ENCODE measurements at places on chromosomes 7 and 10. TPM values are rescaled to one million over a fixed set of nuclear protein-coding genes. Genes with fewer than 3 reads are reported as not detected.
A peak's percentile ranks its signal among the peaks of the same experiment; 100 is the strongest.

- no peak for DNase-seq
Measured at GRCh38 chr7:37719077-37719476, 35.5 kb downstream of the GPR141 start.

DNA sequence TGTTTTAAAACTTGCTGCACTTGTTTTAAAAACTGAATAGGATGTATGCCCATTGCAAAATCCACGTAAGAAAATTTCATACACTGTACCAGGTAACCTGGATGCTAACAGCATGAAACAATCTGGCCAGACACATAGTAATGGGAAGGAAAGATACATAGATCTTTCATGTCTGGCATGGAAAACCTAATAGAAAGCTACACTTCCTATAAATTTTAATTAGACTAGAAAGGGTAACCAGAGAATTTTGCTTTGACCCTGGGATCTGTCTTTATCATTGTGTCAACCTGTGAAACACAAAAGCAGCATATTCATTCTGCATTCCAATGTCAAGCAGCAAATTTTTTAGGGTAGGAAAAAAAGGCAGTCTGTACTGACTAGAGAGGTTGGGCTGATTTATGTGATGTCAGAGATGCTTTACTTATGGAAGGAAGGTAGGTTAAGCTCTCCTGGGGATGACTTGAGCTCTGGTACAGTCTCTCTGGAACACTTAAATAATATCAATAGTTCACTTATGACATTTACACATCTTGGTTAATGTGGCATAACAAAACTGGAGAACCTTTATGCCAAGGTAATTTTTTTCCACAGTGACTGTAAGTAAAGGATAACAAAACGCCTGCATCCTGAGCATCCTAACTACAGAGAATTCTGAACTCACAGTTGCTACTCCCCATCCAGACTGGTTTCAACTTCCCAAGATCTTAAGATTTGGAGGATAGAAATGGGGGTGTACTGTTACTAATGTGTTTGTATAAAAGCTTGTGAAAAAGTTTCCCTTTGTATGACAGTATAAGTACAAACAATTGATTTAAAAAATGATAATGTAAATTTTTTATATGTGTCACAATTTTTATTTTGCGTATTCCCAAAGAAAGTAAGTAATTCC, 44.7 kb downstream of the DOCK4 start:
- DNase-seq, result no peak

- DNase-seq, result no peak
Measured at GRCh38 chr7:112869111-112869774, 79.0 kb upstream of the TMEM168 start.

- DNase-seq, result peak; percentile 18
Measured at GRCh38 chr10:47241256-47241655, 58.7 kb upstream of the GDF10 start.

DNA sequence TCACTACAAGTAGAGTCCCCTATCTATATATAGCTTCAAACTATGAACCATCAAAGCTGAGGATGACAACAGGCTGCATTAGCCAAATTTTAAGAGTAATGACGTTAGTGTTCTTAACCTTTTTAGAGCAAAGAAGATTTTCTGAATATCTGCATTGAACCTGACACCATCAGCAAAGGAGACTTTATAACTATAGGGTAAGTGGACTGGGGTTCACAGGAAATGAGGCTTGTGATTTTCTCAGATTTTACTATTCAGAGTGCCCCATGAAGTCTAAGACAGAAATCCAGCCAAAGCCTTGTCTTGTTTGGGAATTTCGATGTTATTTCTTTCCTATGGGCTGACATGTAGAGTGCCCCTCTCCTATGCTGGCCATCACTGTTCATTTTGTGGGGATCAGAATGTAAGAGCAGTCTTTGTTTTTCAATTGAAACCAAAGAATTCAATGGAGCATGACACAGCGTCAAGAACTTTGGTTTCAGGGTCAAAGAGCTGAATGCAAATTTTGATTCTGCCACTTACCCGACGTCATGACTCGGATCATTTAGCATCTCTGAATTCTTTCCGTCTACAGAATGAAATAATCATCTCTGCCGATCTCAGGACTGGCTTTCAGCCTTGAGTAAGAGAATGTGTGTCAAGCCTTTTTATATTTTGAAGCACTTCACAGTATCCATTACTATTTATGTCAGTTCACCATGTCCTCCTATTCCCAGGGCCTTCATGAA, 52.7 kb downstream of the DENND11 start:
- DNase-seq, result no peak

- DNase-seq, result no peak
Measured at GRCh38 chr7:12519682-12520009, 50.9 kb upstream of the SCIN start.

DNA sequence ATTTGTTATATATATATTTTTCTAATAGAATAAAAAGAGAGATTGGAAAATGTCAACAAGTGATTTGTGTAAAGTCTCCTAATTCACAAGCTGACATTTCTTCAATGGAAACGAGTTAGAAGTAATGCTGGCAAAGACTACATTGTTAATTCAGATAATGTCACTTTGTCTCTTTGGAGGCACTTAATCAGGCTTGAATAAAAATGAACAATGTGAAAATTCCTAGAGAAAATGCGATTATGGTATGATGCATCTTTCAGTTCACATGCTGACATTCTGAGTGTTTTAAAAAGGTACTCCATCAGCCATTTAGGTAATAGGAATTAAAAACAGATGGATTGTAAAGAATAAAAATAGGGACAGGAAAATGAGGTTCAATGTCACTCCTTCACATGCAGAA, 100.1 kb downstream of the SLC13A1 start:
- DNase-seq, result no peak

GRCh38 chr7:326809-327232, 36.9 kb downstream of the FOXL3 start:
- DNase-seq, result no peak

DNA sequence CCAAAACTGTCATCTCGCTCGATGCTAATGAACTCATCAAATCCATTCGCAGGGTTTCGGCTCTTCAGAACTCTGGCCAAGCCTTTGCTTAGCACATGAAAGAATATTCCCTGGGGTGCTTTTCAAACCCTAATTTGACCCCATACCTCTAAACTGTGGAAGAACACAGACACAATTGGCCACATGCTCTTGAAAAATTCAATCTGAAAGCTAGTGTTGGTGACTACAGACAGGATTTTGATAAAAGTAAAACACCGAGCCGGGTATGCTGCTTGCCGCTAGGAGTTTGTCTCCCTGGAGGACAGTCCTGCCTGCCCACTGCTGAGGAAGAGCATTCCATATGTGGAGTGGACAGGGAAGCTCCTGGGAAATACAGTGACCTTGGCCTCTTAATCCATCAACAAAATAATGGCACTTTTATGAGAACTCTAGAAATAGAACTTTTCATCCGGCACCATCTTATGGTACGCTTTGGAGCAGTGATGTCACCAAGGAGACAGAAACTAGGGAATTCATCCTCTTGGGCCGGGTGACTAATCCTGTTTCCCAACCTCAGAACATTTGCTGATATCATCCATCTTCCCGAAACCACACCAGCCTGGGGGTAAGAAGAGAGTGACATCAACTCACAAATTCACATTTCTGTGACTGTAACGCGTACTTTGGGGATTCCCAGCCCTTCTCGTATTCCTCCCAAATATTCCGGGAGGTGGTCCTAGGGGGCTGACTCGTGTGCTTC, 34.2 kb downstream of the MTURN start:
- DNase-seq, result no peak

DNA sequence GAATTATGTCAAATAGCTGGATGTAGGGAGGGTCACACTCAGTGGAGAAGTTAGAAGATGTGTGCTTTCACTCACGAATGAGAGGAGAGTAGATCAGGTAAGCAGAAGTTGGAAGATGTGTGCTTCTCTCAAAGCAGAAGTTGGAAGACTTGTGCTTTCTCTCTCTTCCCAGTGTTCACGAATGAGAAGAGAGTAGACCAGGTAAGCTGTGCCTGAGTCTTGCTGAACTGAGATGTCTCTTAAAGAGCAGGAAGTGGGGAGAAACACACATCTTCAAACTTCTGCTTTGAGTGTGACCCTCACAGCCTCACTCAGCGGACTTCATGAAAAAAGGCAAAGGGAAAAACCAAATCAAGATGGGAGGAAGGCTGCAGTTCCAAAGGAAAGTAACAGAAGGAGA, 7.0 kb upstream of the TMEM243 start:
- DNase-seq, result no peak

- DNase-seq, result no peak
Measured at GRCh38 chr10:11961771-11962170, 80.8 kb downstream of the UPF2 start.

DNA sequence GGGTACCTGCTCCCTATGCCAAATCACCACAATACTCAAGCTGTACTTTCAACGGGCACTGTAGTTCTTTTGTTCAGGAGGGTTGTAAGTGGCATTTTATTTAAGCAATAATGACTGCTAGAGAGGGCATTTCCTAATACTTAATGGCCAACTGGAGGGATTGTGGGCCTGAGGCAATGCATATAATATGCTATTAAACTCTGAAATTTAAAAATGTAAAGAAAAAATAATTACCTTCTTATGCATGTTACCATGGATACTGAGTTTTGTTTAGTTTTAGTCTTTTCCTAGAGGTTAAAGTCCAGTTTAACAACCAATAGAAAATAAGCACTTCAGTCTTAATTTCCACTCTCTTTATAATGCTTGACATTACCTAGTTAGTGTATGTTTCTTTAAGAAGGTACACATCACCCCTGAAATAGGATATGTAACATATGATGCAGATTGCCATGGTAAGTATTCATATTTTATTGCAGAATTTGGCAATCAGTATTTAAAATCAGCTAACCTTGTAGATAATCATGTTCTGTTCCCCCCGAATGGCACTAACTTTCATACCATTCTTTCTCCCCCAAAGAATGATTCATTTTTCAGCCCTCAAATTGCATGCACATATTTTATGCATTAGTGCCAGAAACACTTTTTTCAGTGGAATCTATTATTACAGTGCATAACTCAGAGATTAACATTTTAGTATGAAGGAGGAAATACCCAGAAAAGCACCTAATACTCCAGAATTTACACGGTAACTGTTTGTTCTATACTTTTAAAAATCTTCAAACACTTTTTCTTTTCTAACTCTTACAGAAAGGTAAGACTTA, 90.3 kb upstream of the ZNF438 start:
- DNase-seq, result no peak

- no peak for DNase-seq
Measured at GRCh38 chr10:17247210-17247609, 19.2 kb downstream of the VIM start.

DNA sequence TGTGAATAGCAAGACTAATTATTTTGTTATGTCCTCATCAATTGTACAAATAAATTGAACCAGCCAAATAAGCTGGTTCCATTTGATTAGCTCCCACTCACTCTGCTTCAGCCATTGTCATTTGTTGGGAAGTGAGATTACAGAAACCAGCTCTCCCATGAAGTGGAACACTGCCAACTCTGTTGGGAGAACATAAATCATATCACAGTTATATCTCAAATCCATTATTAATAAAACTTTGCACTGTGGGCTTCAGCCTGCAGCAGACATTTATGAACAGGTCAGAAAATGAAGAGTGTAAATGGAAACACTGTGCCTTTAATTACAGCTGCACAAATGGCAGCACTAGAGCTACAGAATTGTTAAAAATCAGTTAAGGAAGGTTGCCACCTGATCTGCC, 46.7 kb upstream of the TEX47 start:
- no peak for DNase-seq

DNA sequence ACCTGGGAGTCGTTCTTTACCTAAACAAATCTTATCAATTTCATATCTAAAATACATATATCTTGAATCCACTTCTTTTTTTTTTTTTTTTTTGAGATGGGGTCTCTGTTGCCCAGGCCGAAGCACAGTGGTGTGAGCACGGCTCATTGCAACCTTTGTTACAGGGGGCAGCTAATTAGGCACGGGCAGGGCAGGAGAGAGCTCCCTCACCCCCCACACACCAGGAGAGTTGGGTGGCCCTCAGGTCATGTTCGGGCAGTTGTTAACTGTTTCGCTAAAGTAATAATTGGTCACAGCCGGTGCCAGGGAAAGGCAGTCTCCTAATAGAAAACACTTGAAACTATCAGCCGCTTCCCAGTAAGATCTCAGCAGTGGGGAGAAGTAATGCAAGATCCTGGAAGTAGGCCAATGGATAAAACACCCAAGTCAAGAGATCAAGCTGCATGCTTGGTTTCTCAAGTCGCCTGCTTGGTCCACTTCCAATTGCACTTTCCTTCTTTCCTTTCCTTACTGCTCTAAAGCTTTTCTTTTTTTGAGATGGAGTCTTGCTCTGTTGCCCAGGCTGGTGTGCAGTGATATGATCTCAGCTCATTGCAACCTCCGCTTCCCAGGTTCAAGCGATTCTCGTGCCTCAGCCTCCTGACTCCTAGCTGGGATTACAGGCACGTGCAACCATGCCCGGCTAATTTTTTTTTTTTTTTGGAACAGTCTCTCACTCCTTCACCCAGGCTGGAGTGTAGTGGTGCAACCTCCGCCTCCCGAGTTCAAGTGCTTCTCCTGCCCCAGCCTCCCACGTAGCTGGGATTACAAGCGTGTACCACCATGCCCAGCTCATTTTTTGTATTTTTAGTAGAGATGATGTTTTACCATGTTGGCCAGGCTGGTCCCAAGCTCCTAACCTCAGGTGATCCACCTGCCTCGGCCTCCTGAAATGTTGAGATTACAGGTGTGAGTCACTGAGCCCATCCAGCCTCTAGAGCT, 21.3 kb upstream of the EFCAB10 start:
- DNase-seq, result peak; percentile 49

DNA sequence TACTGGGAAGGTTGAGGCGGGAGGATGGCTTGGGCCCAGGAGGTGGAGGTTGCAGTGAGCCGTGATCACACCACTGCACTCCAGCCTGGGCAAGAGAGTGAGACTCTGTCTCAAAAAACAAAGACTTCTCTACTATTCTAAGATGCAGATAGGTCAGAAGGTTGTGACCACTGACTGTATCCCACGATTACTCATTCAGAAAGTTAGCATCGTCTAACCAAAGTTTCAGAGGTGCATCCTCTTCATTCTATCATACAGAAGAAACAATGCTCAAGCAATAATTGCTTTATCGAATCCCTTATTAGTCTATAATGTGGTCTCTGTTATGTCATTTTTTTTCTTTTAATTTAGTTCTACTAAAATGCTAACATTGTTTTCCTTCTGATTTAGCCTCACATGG, 348.7 kb upstream of the LRGUK start:
- no peak for DNase-seq

GRCh38 chr10:95353123-95353522, 62.3 kb upstream of the PDLIM1 start:
- DNase-seq, result no peak

- DNase-seq, result no peak
Measured at GRCh38 chr10:21720090-21720489, 186.1 kb downstream of the MLLT10 start.

The GALNT17 gene
- total RNA-seq, result 2.2 TPM

The CEP55 gene
- total RNA-seq, result 0.16 TPM

The HOXA9 gene
- 10.4 TPM for total RNA-seq

The C7orf57 gene
- not detected for total RNA-seq

The PGAM2 gene
- not detected for total RNA-seq

The KAZALD1 gene
- total RNA-seq, result 1.9 TPM

The GPR26 gene
- not detected for total RNA-seq

The WDR86 gene
- total RNA-seq, result 19.4 TPM
